Activated naive CD4-positive, alpha-beta T cell treated with anti-CD3 and anti-CD28 coated beads for 36 hours (primary cell): ENCODE measurements at places on chromosomes 5 and 9. TPM values are rescaled to one million over a fixed set of nuclear protein-coding genes. Genes with fewer than 3 reads are reported as not detected.

The FGF1 gene
- total RNA-seq, result not detected

The CSF2 gene
- total RNA-seq, result 0.30 TPM

The HTR1A gene
- not detected for total RNA-seq

The MAP1B gene
- 0.32 TPM for total RNA-seq

- no peak for DNase-seq
Measured at GRCh38 chr5:145830594-145830993, 4.5 kb downstream of the PRELID2 start.

- peak; percentile 61 for DNase-seq
Measured at GRCh38 chr9:129988607-129989361, 54.2 kb downstream of the FNBP1 start.

- peak; percentile 61 for DNase-seq
Measured at GRCh38 chr9:86303316-86303975, 21.1 kb upstream of the ISCA1 start.

GRCh38 chr9:15372455-15372854 is 50.2 kb upstream of the SNAPC3 start:
- DNase-seq, result no peak

GRCh38 chr5:11467588-11467987 is 436.7 kb downstream of the CTNND2 start:
- no peak for DNase-seq

DNA sequence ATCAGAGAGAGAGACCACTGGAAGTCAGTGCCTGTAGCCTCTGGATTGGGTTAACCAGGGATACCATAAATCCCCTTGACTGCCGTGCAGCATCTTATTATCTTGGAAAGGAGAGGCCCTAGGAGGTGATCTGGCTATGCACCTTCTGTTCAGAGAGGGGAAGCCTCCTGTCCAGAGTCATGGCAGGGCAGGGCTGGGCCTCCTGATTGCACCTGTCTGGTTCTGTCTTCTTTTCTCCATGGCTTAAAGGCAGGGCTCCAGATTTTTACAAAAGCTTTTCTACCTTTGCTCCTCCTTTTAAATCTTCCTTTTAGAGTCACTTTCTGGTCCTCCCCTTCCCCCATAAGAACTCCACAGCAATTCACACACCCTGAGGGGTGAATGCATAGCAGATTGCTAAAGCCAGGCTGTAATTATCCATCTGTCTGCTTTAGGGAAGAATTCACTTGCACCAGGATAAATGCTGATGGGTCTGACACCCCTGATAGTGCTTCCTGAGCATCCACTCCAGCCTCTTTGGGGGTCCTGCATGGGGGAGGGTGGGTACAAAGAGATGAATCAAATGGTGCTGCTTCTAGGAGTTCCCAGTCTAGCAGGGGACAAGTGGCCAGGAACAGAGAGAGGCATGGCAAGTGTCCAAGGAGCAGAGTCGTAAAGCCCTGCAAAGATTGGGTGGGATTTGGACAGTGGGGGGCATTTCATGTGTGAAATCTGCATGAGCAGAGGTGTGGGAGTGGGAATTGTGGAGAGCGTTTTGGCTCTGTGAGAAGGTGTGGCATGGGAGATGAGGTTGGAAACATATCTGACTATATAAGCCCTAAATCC is 141.3 kb upstream of the ALDH1B1 start:
- no peak for DNase-seq

The LCN1 gene
- total RNA-seq, result 0.29 TPM

The SLC4A9 gene
- 0.07 TPM for total RNA-seq

GRCh38 chr5:150077060-150077459 is 9.3 kb downstream of the CSF1R start:
- DNase-seq, result no peak

The BARX1 gene
- total RNA-seq, result 0.21 TPM

DNA sequence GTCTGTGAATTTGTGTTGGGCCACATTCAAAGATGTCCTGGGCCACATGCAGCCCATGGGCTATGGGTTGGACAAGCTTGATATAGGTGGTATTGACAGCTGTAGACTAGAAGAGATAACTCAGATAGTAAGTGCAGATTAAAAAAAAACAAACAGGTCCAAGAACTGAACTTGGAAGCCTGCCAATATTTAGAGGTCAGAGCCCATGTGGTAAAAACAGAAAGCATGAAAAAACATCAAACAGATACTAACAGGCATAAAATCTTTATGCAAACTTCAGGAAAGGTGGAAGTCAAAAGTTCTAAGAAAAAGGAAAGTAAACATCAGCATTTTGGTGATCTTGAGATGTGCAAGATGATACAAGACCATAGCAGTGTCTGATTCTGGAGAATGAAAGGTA is 155.1 kb upstream of the NR4A3 start:
- no peak for DNase-seq

- DNase-seq, result no peak
Measured at GRCh38 chr9:35229066-35229778, 67.4 kb downstream of the UNC13B start.

The BSPRY gene
- 7.7 TPM for total RNA-seq

GRCh38 chr5:113087976-113088514 is 111.4 kb downstream of the DCP2 start:
- DNase-seq, result no peak
